ENCODE measurements at places on chromosomes 1 and 21.

- peak; percentile 70 for DNase-seq
These were observed 71.7 kb upstream of the ANGPTL1 start for GRCh38 chr1:178942285-178943198.

DNA sequence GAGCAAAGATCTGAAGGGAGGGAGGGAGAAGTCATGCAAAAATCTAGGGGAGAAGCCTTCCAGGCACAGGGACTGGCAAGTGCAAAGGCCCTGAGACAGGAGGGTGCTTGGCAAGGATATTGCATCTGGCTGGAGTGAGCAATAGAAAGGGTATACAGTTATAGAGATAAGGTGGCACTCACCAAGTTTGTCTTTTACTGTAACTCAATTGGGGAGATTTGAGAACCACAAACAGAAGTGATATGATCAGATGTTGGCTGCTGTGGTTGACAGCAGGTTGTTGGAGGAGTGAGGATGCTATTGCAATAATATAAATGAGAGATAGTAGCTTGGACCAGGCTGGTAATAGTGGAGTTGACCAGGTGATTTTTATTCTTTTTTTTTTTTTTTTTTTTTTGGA lies 25.6 kb downstream of the MCOLN3 start:
- no peak for DNase-seq

GRCh38 chr1:223707256-223708000 lies 4.9 kb upstream of the CAPN2 start:
- DNase-seq, result no peak

DNA sequence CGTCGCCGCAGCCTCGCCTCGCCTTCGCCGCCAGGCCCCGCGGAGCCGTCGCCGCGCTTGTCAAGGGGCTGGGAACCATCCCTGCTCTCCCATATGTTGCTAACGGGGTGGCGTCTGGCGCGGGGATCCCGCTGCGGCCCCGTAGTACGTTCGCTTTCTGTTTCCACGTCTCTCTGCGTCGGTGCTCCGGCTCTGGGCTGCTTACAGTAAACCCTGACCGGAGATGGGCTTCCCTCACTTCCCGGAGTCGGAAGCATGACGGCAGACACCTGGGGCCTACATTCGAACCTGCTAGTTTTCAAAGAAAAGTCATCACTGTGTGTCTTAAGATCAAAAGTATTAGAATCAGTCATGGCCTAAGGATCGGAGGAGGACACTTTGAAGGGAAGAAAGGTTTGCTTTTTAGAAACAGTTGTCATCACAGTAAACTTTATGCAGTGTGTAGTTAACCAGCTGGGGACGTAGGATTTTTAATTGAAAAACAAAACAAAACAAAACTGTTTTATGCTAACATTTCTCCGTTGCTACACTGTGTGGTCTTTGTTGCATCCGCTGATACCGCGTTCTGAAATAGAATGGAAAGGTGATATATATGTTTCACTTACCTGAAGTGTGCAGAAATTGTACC lies 69.0 kb downstream of the SLC35A3 start:
- DNase-seq, result no peak

- DNase-seq, result no peak
These were observed 112.2 kb downstream of the NEK7 start for GRCh38 chr1:198268784-198269645.

GRCh38 chr1:89710498-89711139 lies 77.7 kb downstream of the LRRC8C start:
- no peak for DNase-seq

DNA sequence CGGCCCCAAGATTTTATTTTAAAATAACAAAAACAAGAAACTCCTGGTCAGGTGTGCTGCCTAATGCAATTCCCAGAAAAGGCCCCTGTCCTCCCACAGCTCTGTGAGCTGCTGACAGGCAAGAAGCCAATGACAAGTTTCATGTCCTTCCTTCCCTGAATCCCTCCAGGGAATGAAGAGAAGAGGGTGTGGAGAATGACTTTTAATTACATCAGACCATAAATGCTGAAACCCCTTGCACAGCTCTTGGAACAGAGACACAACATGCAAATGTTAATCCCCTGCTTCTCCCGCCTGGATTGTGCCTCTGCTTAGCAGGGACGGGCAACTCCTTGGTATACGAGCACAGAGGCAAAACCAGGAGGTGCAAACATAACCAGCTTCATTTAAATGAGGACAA lies 228.1 kb upstream of the CAMK1G start:
- DNase-seq, result no peak

DNA sequence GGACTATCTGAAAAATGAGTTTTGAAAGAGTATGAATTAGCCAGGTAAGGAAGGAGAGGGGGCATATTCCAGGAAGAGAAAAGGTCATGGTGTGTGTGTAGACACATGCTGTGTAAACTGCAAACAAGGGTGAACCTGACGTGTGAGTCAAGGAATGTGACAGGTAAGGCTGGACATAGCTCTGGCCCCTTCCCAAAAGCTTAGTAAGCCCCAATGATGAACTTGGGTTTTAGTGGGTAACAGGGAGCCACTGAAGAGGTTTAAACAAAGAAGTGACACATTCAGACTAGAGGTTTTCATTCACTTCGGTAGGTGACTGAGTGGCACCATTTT lies 36.7 kb downstream of the EGLN1 start:
- DNase-seq, result no peak

DNA sequence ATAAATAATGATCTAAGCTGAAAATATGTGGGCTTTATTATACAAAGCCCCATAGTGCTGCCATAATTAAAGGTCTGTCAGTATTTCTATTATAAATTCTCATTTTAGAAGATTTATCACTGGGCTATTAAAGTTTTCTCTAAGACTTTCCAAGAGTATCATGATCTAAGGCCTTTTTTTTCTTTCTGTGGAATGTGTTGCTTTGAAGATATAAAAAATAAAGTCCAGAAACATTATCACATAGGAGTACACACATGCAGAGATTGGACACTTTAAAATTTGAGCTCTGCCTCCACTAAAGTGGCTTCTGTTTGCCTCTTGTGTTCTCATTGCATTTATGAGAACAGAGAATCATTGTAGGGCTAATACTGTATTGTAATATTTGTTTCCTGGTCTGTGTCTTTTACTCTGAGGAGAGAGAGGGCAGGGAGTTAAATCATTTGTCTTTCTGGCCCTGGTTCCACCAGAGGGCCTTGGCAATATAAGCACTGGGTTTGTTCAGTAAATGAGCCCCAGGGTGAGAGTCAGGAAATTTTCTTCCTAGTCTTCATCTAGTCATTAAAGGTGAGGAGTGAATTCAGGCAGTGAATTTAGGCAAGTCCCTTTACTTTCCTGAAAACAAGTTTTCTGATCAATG lies 70.2 kb downstream of the NFIA start:
- no peak for DNase-seq

- no peak for DNase-seq
These were observed 12.5 kb upstream of the GUCA2A start for GRCh38 chr1:42176902-42177519.

GRCh38 chr1:107460035-107460434 lies 319.2 kb downstream of the NTNG1 start:
- DNase-seq, result no peak

GRCh38 chr1:54542120-54542961 lies 5.7 kb upstream of the ACOT11 start:
- DNase-seq, result peak; percentile 84

- no peak for DNase-seq
These were observed 52.7 kb downstream of the POFUT2 start for GRCh38 chr21:45234965-45235364.

DNA sequence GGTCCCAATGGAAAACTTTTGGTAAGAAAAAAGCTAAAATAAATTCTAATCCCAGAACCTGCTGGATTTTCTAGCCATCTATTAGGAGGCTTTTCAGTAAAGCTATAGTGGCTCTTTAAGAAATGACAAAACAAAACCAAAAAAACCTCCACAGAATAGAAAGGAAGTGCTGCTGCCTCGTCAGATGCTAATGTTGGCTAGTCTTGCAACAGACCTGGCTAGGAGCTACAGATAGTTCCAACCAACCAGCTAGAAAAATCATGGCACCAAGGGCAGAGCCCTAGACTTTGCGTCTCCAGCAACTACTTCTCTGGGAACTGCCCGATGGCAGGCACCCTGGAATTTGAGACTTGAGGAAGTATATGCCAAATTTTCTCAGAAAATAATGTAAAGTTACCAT lies 7.6 kb downstream of the CD101 start:
- peak; percentile 50 for DNase-seq

DNA sequence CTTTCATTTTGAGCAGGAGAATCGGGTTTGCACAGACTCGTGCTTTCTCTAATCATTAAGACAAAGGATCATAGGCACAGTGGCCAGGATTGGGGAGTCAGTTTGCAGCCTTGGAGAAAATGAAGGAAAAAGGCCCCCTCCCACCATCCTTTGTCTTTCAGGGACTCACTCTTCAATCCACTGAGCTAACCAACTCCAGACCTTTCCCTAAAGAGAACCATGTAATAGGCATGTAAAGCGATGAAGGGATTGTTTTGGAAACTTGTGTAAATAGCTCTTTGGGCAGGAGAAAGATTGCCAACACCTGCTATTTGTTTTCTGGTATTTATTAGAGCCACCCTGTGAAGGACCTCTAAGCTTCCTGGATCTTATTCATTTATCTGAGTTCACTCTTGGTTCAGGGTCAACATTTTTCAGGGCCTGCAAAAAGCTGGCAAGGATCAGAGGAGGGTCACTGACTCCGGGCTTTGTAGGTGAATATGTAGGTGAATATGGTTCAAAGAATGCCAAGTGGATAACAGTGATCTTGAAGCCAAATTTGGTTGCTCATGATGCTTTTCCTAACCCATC lies 192.6 kb upstream of the FGGY start:
- no peak for DNase-seq

GRCh38 chr1:36086529-36087232 lies 2.0 kb upstream of the ADPRS start:
- no peak for DNase-seq

DNA sequence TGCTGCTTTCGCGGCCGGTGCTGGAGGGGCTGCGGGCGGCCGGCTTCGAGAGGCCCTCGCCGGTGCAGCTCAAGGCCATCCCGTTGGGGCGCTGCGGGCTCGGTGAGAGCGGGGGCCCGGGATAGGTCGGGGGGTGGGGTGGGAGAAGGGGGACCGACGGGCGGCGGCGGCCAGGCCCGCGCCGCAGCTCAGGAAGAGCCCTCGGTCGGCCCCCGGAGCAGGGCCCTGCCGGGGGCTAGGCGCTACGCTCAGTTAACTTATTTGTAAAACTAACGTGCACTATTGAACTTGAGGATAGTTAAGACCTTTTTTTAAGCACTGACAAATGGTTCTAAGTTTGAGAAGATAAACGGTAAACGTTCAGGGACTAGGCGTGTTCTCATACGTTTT lies 418 bp downstream of the DDX20 start:
- no peak for DNase-seq

GRCh38 chr1:229282295-229282823 lies 11.4 kb downstream of the RAB4A start:
- no peak for DNase-seq

DNA sequence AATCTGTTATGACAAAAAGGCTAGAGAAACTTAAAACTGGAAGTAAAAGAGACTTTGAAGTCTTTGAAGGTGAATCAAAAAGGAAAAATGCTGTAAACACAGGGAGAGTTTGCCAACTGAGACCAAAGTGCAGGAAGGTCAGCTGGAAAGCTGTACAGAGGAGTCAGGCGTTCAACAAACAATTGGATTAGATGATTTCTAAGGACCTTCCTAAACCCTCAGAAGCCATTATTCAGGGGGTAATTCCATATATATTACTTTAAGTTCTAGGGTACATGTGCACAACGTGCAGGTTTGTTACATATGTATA lies 156.8 kb downstream of the ZBTB18 start:
- DNase-seq, result no peak

- DNase-seq, result no peak
These were observed 9.4 kb downstream of the LDLRAD2 start for GRCh38 chr1:21821385-21822019.

- DNase-seq, result peak; percentile 46
These were observed 42.8 kb downstream of the CLDN14 start for GRCh38 chr21:36436829-36437744.

DNA sequence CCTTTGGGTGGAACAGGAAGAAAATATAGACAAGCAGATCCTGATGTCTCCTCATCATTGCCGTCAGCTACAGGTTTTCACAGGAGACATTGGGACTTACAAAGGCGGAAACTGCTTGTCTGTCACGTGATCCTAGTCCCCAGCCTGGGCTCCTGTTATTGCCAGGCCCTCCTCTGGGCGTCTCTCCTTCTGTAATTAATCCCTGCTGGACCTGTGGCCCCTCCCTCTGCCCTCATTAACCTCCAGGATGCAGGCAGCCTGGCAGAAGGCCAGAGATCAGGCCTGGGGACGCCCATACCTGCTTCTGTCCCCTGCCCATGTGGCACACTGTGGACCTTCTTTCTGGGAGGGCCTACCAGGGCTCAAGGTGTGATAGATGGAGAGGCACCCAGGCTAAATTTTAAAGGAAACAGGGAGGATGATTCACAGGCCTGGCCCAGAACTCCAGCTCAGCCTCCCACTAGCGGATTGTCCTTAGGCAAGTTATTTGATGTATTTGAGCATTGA lies 2.4 kb downstream of the S100A5 start:
- DNase-seq, result no peak

DNA sequence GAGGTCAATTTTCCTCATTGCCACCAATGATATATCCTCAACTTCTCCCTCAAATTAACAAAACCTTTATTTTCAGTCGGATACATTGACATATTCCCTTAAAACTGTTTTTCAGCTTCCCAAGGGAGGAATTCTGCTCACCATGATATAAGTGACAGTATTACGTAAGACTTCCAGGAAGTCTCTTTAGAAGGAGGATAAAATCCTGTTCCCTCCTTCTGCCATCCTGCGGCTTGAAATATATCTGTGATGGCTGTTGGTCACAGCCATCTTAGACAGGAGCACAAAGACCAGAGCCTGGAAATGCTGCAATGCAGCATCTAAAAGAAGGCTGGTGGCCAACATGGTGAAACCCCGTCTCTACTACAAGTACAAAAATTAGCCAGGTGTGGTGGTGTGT lies 270.4 kb downstream of the GPATCH2 start:
- DNase-seq, result no peak

DNA sequence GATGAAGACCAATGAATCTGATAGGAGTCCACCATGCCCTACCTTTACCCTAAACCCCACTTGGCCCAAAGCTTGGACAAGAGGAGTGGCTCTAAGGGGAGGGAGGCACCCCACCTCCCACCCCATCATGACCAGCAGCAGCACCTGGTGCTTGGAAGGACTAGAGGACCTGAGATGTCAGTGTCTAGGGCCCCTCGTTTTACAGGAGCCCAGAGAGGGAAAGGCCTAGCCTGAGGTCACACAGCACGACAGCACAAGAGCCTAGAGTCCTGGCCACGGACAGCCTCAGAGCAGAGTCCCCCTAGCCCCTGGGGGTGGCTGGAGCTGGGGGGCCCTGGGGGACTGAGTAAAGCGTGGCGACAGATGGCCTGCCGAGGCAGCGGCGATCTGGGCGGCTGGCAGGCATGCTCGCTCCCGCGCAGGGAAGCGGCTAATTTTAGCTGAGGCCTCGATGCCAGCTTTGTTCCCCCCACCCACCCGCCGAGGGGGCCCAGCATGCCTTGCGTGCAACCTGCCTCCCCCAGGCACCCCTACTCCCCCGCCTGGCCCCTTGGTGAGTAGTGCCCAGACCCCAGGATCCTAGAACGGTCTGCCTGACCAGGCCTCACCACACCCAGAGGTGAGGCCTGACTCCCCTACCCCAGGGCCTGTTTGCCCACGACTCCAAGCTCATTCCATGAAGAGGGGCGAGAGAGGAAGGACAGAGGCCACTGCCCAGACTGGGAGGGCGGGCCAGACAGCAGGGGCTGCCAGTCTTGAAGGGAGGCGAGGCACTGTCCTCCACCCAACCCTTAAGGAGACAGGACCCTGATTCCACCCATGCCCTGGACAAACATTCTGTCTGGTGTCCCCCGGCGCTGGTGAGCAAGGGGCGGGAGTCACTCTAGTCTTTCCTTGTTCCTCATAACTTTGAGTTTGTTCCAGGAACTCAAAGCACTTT lies 39.0 kb downstream of the AHDC1 start:
- no peak for DNase-seq

GRCh38 chr1:174743654-174744561 lies 255.8 kb upstream of the CACYBP start:
- DNase-seq, result peak; percentile 7
